SW480 (cell line): ENCODE measurements at places on chromosomes 4 and X.

DNA sequence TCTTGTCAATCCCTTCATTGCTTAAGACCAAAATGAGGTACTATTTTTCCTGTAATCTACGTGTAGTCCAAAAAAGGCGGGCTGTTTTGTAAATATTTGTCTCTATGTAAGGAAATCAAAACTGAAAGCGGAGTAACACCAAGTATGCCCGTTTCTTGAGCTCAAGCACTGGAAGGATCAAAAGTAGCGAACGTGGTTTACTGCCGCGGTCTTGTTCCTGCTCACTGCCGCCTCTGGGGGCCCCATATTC is 71.5 kb downstream of the AFF1 start:
- no peak for DNase-seq

DNA sequence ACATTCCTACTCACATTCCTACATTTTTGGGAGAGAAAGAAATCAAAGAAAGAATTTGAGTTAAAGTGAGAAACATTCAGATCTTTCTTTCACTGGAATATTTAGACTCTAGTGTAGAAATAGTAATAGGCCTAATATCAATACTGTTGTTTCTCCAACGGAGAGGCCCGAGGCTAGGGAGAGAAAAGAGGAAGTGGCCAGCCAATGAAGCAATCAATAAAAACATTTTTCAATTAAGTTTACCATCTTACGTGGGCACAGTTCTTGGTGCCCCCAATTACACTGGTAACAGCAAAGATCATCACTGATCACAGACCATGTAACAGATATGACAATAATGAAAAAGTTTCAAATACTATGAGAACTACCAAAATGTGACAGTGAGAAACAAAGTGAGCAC is 281.4 kb downstream of the GPM6A start:
- DNase-seq, result no peak

DNA sequence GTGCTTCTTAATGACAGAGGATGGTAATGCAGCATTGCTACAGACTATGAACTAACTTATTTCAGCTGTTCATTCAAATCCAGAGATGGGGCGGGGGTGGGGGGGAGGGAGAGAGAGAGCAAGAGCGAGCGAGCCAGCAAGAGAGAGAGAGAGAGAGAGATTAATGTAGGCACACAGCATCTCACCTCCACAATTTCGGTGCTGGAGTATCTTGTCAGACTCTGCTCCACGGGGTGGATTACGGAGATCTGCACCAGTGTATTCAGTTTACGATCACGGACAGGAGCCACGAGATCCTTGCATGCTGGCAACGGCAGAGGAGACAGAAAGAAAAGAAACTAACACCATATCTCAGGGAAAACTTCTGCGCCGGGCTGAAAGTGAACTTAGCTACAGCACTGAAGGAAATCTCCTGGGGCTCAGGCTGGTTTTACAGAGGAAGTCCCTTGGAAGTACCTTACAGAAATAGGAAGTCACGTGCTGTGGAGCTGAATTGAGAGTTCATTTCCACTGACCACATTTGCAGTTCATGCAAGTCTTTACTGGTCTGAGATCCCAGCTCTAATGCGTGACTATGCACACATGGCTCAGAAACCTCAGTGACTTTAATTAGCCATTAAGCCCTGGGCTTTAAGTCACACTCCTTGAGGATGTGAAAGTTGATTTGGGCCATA is 440.9 kb downstream of the INPP4B start:
- DNase-seq, result peak; percentile 66

DNA sequence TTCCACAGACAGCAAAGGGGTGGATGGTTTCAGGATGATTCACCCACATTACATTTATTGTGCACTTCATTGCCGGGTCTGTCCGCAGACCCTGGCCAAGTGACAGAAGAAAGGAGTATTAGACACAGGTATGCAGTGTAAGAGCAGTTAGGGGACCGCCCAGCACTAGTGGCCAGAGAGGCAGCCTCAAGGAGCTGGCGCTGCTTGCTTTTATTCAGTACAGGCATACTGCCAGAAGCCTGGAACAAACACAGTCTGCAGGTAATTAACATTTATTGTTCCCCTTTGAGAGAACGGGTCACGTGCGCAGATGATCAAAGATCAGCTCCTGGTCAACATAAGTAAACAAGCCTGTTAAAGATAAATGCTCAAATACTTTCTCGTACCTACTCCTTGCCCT is 1639.0 kb upstream of the IGFBP7 start:
- no peak for DNase-seq

- no peak for DNase-seq
Observed at GRCh38 chr4:57865264-57865663, 755.1 kb upstream of the IGFBP7 start.

DNA sequence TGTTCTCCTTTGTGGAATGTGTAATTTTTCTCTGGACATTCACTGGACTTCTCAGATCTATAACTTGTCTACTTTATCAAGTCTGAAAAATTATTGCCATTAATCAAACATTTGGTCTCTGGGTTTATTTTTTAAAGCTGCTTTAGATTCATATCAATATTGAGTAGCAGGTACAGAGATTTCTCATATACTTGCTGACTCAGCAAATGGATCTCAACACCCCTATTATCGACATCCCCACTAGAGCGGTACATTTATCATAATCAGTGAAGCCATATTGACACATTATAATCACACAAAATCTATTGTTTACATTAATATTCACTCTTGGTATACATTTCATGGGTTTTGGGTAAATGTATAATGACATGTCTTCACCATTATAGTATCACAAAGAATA is 268.7 kb downstream of the SPOCK3 start:
- DNase-seq, result no peak

DNA sequence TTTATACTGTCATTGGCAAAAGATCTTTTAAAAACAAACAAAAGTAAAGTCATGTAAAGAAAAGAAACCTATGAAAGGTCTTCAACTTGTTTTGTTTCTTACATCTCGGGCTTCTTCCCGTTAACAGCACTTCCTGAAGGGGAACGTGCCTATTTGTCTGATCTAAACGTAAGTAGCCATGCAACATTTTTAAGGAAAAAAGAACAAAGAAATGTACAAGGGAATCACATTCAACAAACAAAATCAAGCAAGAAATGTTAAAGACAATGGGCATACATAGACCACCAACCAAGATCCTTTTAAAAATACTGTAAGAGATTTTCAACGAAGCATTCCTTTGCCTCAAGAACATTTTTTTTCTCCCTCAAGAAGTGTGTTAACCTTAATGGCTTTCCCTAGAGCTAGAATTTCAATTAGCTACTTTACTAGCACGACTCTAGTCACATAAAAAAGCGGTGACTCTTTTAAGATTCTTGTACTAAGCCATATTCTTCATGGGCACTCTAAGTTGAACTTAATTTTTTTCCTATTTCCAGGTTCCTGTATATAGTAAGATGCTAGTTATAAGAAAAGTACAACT is 112.0 kb upstream of the TTC29 start:
- DNase-seq, result no peak
